ENCODE measurements at places on chromosomes 2 and 18. TPM values are rescaled to one million over a fixed set of nuclear protein-coding genes. Genes with fewer than 3 reads are reported as not detected.

PLEKHA3 gene
- total RNA-seq: 36.7 TPM

AGXT gene
- not detected for total RNA-seq

- no peak overlapping the region for H3K4me3 ChIP-seq
- no peak for DNase-seq
- H3K27ac ChIP-seq: no peak overlapping the region
- no peaks in the 10 kb centered on the region for H3K27me3 ChIP-seq
- no peaks in the 10 kb centered on the region for H3K4me1 ChIP-seq
Measured at GRCh38 chr18:66048406-66048805, 297.6 kb downstream of the CDH7 start.

GRCh38 chr2:166081131-166081632 lies 46.6 kb downstream of the SCN1A start:
- H3K27me3 ChIP-seq: no peaks in the 10 kb centered on the region
- no peaks in the 10 kb centered on the region for H3K4me1 ChIP-seq
- no peaks in the 10 kb centered on the region for H3K36me3 ChIP-seq
- DNase-seq: no peak

- peaks cover 37% of the 10 kb centered on the region for H3K27me3 ChIP-seq
Measured at GRCh38 chr2:234747032-234747431, 204.8 kb upstream of the SH3BP4 start.

GRCh38 chr2:234001380-234002160 lies 48.9 kb upstream of the SPP2 start:
- peaks cover 24% of the 10 kb centered on the region for H3K4me1 ChIP-seq
- no peaks in the 10 kb centered on the region for H3K27me3 ChIP-seq
- no peak for DNase-seq
- H3K4me3 ChIP-seq: peak overlapping the region; percentile 62
- no peaks in the 10 kb centered on the region for H3K36me3 ChIP-seq
- peak overlapping the region; percentile 41 for H3K27ac ChIP-seq

DNA sequence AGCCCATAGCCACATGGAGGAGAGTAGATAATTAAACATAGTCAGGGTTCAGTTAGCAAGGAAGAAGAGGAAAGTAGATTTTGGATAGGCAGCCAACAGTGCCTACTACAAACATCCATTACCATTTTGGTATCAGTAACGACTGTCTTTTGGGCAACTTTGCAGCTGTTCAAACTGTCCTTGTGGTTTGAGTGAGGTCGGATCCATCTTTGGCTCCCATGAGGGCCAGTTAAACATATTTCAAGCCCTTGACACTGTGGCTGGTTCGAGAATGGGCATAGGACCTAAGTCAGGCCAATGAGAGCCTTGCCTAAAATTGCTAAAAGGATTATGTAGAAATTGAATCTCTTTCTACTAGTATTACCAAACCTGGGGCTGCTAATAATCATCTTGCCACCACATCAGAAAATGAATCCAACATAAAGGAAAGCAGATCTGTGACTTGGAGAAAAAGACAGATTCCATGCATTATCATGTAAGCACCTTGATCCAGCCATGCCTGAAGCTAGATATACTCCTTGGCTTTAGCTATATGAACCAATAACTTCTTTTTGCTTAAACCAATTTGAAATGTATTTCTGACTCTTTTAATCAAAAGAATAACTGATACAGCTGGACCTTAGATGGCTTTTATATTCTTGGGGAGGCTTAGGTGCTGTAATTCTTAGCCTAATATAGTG lies 75.0 kb upstream of the STAM2 start:
- no peaks in the 10 kb centered on the region for H3K4me1 ChIP-seq
- no peaks in the 10 kb centered on the region for H3K36me3 ChIP-seq
- H3K27me3 ChIP-seq: peaks cover 17% of the 10 kb centered on the region

DNA sequence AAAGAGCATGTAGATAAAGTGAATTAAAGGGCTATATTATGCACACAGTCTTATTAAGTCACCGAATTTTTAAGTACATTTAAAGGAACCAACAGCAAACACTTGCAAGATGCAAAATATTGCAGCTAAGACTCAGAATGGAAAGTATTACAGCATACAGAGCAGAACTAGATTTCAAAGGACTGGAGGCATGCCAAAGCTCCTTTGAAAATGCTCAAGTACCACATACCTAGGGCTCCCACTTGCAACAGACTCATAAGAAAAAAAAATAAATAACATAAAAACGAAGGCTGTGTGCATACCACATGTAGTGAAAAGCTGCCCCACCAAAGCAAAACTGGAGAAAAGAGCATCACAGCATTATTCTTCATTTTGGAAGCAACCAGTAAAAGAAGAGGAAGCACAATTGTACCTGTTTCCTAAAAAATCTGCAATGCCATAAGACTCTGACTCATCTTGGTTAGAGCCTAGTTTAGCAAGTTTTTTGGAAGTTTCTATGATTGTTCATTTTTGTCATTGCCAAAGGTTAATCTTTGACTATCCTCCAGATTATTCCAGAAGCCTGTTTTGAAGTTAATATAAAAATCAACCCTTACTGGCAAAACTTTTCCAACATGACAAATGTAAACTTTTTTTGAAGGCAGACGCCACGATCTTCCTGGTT lies 306.0 kb upstream of the COL3A1 start:
- H3K4me3 ChIP-seq: no peak overlapping the region
- H3K36me3 ChIP-seq: no peaks in the 10 kb centered on the region
- no peak overlapping the region for H3K27ac ChIP-seq
- no peak for DNase-seq
- H3K27me3 ChIP-seq: no peaks in the 10 kb centered on the region

DNA sequence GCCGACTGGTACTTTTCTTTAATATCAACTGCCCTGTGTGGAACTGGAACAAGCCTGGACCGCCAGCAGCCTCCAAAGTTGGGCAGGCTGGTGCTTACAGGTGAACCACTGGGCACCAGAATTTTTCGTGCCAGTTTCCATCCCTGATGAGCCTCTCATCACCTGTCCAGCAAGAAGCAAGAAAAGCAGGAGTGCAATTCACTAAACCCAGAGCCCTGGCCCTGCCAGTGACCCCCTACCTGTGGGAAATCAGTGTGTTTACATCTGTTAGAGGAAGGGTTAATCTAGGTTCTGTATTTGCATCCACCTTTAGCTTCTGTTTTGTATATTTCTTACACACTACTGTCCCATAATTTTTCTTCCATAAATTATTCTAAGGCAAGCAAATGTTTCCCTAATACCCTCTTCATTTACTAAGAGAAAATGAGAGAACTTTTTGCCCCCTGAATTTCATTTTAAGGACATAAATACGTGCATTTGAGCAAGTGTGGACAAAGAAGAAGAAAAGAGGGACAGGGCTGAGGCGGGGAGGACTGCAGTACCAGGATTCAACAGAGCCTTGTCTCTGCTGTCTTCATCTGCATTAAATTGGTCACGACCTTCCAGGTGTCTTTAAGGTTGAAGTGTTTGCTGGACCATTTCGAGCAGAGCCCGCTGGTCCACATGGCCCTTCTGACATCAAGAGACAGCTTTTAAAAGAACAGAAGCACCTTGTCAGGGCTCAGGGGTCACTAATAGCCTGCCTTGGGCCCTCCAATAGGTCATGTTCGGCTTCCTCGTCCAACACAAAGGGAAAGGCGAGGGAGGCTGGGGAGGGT lies 763.1 kb downstream of the BCL11A start:
- H3K4me3 ChIP-seq: no peak overlapping the region
- H3K4me1 ChIP-seq: no peaks in the 10 kb centered on the region
- no peak for DNase-seq
- no peak overlapping the region for H3K27ac ChIP-seq
- H3K36me3 ChIP-seq: no peaks in the 10 kb centered on the region

- DNase-seq: no peak
- H3K27ac ChIP-seq: no peak overlapping the region
- no peaks in the 10 kb centered on the region for H3K36me3 ChIP-seq
- no peak overlapping the region for H3K4me3 ChIP-seq
Measured at GRCh38 chr2:233814056-233814835, 36.1 kb downstream of the MROH2A start.

DNA sequence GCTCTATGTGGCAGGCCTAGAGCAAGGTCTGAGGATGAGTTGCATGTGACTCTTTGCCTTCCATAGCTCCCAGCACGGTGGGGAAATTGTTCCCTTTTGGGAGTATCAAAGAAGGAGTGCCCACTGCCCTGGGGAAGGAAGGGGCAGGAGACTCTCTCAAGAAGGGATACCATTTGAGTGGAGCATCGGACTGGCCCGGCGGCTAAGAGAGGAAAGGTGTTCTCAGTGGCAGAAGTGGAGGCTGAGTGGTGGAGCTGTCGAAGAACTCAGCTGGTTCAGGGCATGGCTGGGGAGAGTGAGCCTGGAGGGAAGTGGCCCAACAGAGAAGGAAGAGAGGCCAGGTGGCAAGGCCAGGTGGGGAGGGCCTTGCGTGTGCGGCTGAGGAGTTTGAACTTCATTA lies 235.2 kb downstream of the DYSF start:
- no peak overlapping the region for H3K27ac ChIP-seq
- peak; percentile 40 for DNase-seq
- H3K27me3 ChIP-seq: no peaks in the 10 kb centered on the region
- no peak overlapping the region for H3K4me3 ChIP-seq
- no peaks in the 10 kb centered on the region for H3K36me3 ChIP-seq

- no peaks in the 10 kb centered on the region for H3K36me3 ChIP-seq
- H3K4me1 ChIP-seq: no peaks in the 10 kb centered on the region
- DNase-seq: no peak
Measured at GRCh38 chr2:166180951-166181812, 53.4 kb upstream of the SCN1A start.

- H3K27me3 ChIP-seq: peaks cover 7% of the 10 kb centered on the region
- H3K4me3 ChIP-seq: no peak overlapping the region
- no peak overlapping the region for H3K27ac ChIP-seq
- no peaks in the 10 kb centered on the region for H3K4me1 ChIP-seq
- DNase-seq: no peak
Measured at GRCh38 chr2:54490863-54491262, 34.7 kb downstream of the SPTBN1 start.
